Endodermal cell (in vitro differentiated cells): ENCODE measurements at places on chromosomes 1 and 21. TPM values are rescaled to one million over a fixed set of nuclear protein-coding genes. Genes with fewer than 3 reads are reported as not detected.

REG4 gene
- not detected in 3 replicates for total RNA-seq

BMP8A gene
- total RNA-seq = 0.68 to 0.86 TPM (median 0.75 TPM) in 3 replicates

- no peaks in the 10 kb centered on the region for H3K36me3 ChIP-seq
- no peak overlapping the region for H3K4me3 ChIP-seq
- no peaks in the 10 kb centered on the region for H3K27me3 ChIP-seq
- peak; percentile 59 for DNase-seq
- peaks cover 5% of the 10 kb centered on the region for H3K4me1 ChIP-seq
- H3K27ac ChIP-seq = peak overlapping the region; percentile 85
These were observed 253.3 kb upstream of the ADGRL2 start for GRCh38 chr1:81547261-81547911.

GRCh38 chr1:91799863-91800262, 86.1 kb downstream of the TGFBR3 start:
- H3K27me3 ChIP-seq = no peaks in the 10 kb centered on the region
- DNase-seq = no peak
- no peaks in the 10 kb centered on the region for H3K36me3 ChIP-seq
- H3K27ac ChIP-seq = no peak overlapping the region

SLC30A7 gene
- 11.9 to 26.2 TPM (median 24.9 TPM) in 3 replicates for total RNA-seq

CYYR1 gene
- 16.9 and 17.4 TPM in 2 replicates for total RNA-seq
